ENCODE measurements at places on chromosomes 11 and 22. TPM values are rescaled to one million over a fixed set of nuclear protein-coding genes. Genes with fewer than 3 reads are reported as not detected.

GRCh38 chr11:11142430-11142829 lies 210.6 kb downstream of the CSNK2A3 start:
- H3K36me3 ChIP-seq, result no peaks in the 10 kb centered on the region
- H3K27me3 ChIP-seq, result no peaks in the 10 kb centered on the region
- no peak for DNase-seq
- H3K27ac ChIP-seq, result no peak overlapping the region
- H3K4me1 ChIP-seq, result peaks cover 5% of the 10 kb centered on the region
- no peak overlapping the region for H3K4me3 ChIP-seq

DNA sequence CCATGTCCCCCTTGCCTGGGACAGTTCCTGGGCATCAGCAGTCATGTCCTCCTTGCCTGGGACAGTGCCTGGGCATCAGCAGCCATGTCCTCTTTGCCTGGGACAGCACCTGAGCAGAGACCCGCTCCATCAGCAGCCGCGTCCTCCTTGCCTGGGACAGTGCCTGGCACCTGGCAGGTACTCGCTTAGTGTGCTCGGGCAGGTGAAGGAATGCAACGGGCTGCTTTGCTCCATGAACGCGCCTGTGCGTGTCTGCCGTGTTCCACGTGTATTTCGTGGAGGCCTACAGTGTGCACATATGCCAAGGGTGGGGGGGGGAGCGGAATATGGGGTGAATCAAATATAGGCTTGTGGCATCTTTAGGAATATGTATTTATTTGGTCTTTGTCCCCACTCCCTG lies 1490.7 kb downstream of the TBC1D22A start:
- DNase-seq, result no peak
- no peak overlapping the region for H3K4me3 ChIP-seq
- H3K4me1 ChIP-seq, result no peaks in the 10 kb centered on the region
- H3K36me3 ChIP-seq, result no peaks in the 10 kb centered on the region

APIP gene
- total RNA-seq, result 7.1 TPM

FAM111B gene
- total RNA-seq, result 0.82 TPM

YAP1 gene
- total RNA-seq, result 0.06 TPM
